ENCODE measurements at places on chromosomes 3 and 15.

DNA sequence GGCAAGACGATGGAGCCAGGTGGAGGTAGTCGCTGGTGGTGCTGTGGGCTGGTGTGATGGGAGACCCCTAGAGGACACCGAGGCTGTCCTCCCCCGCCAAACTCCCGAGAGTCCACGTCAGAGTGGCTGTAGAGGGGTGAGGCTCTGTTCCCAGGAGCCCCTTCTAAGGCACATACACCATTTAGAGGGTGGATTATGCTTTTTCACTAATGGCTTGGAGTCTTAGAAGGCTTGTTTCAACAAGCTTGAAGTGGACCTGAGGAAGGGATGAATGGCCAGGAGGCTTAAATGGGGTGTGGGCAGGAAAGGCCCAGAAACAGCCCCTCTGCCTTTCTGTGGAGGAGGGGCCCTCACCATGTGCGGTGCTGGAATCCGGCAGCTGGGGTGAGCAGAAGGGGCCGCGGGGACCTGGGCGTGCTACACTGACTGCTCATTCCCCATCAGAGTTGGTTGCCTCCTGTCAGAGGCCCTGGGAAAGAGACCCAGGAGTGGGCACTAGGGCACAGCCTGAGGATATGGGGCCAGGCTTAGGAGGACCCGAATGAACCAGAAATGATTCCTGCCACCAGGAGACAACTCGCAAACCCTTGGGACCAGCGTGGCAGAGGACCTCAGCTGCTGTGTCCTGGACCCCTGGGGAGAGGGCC lies 66.2 kb downstream of the FEM1B start:
- DNase-seq: no peak

DNA sequence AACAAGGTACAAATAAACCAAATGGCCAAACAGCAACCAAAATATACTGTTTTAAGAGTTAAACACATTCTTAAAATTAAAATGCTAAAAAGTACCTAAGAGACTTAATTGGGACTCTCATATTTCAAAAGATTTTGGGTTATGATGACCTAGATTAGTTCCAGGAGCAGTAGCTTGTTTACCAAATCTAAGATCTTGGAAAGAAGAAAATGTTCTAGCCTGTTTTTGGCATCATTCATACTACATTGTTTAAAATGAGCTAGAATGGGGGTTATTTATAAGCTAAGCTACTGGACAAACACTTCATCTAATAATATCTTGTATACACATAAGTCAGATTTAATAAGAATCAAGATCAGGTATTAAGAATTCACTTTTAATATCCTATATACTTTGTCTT lies 22.8 kb downstream of the ATOSA start:
- DNase-seq: no peak

- DNase-seq: no peak
Observed at GRCh38 chr15:52233405-52233804, 42.2 kb upstream of the GNB5 start.

DNA sequence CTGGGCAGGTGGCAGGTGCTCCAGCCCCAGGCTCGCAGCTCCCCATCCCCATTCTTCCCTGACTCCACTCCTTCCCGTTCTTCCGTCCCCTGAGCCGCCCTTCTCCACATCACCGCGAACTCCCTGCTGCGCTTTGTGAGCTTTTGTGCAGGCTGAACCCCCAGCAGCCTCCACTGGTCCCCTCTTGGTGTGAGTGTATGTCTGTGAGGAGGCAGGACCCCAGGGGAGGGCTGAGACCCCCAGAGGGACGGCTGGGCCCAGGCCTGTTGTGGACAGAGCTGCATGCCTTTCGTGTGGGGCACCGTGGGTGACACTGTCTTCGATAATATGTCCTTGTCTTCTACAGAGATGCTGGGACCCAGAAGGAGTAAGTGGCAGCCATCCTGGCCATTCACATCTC lies 7.3 kb upstream of the ITIH3 start:
- no peak for DNase-seq

DNA sequence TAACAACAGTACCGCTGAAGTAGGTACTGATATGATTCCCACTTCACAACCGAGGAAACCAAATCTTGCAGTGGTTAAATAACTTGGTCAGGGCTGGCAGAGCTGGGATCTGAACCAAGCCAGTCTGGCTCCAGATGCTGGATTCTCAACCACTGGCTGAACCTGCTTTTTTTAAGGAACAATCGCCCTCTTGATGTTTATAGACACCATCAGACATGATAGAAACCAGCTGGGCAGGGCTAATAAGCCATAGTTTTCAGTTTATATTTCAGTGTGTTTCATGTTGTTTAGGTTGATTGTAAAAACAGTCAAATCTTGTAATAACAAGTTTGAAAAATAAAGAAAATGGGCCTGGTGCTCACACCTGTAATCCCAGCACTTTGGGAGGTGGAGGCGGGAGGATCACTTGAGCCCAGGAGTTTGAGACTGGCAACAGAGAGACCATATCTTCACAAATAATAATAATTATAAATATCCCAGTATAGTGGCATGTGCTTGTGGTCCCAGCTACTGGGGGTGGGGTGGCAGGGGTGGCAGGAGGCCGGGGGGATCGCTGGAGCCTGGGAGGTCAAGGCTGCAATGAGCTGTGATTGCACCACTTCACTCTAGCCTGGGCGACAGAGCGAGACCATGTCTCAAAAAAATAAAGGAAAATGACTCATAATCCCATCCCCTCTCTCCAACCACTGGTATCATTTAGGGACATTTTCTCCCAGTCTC lies 36.7 kb downstream of the XYLB start:
- no peak for DNase-seq

DNA sequence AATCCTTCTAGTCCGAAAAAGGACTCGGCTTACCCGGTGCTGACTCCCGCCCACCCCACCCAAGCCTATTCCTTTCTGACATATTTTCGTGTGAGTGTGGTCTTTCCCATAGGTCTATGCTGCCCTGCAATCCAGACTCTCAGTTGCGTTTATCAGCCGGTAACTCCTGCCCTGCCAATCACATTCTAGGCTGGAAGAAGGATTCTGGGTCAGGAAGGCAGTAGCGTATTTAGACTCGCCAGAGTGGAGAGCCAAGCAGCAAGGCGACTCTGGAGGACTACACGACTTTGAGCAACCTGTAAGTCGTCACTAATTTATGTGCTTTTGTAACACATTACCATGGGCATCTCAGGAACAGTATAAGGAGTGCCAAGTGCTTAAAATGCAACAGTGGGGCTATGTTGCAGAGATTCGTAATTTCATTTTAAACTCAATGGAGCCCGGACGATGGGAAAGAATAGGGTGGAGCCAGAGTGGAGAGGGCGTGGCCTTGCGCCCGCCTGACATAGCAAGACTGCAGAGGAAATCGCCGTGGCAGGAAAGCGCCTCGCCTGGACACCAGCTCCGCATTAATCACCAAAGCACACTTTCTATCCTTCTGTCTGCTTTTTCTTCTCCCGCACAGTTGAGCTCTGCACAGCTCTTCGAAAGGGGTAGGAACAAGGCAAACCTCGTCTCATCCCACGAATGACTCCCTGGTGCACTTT lies 1044.2 kb downstream of the AGBL1 start:
- DNase-seq: no peak

- no peak for DNase-seq
Observed at GRCh38 chr3:44240061-44240460, 1.6 kb upstream of the TOPAZ1 start.

GRCh38 chr15:25087137-25087536 lies 132.3 kb downstream of the SNRPN start:
- no peak for DNase-seq

- no peak for DNase-seq
Observed at GRCh38 chr3:186053954-186054791, 54.7 kb downstream of the ETV5 start.

- no peak for DNase-seq
Observed at GRCh38 chr3:119695480-119695879, 7.3 kb upstream of the CFAP91 start.

DNA sequence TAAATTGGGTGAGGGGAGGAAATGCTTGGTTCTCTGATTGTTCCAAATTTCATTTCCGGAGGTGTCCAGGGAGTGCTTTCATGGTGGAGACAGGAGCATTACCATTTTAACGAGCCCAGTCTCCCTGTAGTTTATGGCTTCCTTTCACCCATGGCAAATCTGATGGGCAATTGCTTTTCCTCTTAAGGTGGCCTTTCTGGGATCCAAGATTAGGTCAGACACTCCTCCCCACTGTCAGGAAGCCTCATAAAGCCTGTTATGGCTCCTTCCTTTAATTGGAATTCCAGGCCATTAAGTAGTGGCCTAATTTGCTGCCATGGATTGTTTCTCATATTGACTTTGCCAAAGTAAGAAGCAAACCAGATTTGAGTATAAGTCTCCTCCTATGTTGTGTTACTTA lies 157.8 kb downstream of the PDCD6IP start:
- DNase-seq: no peak

DNA sequence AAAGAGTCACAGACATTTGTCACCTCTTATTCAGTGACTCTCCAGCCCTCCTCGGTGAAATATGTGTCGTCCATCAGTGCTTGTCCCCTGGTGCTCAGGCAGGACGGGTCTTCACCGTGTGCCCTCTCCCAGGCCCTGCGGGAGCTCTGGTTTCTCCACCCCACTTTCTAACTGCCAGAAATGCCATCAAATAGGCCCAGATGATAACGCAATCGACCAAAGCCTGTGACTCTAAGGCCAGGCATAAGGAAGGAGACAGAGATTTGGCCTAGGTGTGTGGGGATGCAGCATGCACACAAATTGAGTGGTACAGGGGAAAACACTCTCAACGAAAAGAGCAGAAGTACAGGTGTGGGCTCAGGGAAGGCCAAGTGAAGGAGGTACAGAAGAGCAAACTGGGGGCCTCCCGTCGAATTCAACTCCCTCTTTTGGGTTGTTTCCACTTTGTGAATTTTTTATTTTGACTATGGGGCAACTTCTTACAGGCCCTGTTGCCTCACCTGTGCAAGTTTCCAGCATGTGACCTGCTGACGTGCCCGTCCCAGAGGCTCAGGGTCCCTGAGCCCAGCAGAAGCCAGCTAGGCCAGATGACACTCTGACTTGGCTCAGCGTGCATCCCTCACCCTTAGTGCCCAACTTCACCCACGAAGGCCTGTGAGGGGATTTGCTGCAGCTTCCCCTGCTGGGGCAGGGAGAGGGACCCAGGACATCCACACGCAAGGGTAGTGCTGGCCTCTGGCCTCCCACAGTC lies 4.7 kb downstream of the NUP210 start:
- no peak for DNase-seq

GRCh38 chr3:170049146-170050000 lies 11.6 kb downstream of the GPR160 start:
- no peak for DNase-seq

- DNase-seq: no peak
Observed at GRCh38 chr15:43872416-43873020, 45.7 kb downstream of the WDR76 start.

DNA sequence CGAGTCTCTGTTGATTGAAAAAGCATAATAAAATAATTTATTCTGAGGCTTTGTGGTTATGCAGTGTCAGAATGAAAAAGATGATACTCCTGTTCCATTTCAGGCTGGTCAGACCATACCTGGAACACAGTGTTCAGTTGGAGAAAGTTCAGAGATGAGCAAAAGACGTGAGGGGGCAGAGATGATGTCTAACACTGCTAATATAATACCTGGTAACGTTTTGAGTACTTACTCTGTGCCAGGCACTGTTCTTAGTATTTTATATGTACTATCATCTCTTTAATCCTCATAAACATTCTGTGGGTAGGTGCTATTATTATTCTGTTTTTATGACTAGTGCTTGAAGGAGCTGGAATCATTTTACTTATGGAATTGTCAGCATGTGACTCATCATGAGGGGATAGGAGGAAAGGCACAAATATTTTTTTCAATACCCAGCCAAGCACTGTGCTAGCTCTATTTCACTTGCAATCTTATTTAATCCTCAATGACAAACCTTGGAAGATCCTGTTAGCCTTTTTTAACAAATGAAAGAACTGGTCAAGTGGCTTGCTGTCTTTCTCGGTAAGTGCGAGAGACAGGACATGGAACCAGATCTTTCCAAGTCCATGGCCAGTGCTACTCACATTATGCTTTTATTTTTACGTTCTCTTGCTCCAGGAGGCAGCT lies 31.8 kb downstream of the IQGAP1 start:
- DNase-seq: no peak

- no peak for DNase-seq
Observed at GRCh38 chr3:60309539-60310268, 941.5 kb downstream of the FHIT start.

DNA sequence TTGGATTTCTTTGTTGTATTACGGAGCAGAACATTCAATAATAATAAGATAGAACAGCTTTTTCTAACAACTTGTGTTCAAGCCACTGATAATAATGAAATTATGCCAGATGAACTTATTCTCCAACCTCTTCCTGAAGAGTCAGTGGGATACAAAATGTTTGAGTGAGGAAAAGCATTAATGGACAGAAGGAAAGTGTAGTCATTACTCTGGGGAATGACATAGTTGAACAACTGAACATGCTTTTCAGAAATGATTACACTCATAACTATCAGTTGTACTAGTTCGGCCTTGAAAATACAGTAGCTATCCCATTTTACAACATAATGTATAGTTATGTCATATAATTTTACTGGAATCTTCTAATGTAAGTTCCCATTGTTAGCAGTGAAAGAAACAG lies 55.9 kb downstream of the ALCAM start:
- no peak for DNase-seq

DNA sequence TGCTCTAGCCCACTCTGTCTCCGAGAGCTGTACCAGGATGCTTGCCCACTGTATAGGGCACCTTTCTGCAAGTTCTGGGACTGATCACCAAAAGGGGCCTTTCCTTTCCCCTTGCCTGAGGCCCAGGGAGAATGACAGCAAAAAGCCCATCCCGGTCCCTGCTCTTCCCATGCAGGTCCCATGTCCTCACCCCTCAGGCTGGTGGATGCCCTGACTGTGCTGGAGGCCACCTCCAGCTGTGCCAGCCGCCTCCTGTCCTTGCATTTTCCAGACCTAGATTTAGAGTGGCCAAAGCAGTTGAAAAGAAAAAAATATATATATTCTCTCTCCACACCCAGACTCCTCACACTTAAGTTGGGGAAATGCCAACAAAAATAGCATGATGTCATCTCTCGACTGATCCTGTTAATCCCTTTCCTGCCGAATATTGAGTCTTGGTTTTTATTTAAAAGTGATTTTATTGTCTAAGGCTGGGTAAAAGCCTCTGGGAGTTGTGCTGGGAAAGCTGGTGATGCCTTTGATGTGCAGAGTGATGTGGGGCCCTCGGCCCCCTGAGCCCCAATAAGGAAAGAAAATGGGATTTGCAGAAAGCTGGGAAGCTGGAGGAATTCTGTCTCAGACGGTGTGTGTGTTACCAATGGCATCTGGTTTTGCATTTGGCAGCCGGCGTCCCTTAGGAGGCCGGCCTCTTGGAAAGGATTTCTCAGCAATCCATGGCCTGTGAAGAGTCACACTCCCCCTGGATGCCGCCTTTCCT lies 29.3 kb upstream of the TPM1 start:
- no peak for DNase-seq

- no peak for DNase-seq
Observed at GRCh38 chr3:183211352-183211751, 41.7 kb upstream of the B3GNT5 start.

- DNase-seq: no peak
Observed at GRCh38 chr3:11056531-11057050, 64.0 kb downstream of the SLC6A1 start.

DNA sequence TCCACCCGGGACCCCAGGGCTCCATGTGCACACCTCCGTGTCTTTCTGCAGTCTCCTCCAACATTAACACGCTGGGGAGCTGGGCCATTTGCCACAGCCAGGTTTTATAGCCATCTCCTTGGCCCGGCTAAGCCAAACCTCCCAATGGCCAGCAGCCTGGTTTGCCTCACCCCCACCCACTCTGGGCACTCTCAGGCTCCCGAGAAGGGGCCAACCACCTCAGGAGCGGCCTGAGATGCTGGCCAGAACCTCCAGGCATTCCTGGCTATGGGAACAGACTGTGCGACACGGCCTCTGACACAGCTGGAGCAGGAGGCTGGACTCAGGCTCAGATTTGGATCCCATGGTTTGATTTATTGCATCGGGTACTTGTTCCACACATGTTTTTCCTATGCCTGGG lies 289.7 kb downstream of the RPLP1 start:
- DNase-seq: no peak
